ENCODE measurements at places on chromosomes 3 and 15.

GRCh38 chr3:113140876-113141275 is 70.5 kb upstream of the BOC start:
- no peak for DNase-seq

- no peak for DNase-seq
These were observed 177.5 kb downstream of the FNDC3B start for GRCh38 chr3:172216911-172217310.

DNA sequence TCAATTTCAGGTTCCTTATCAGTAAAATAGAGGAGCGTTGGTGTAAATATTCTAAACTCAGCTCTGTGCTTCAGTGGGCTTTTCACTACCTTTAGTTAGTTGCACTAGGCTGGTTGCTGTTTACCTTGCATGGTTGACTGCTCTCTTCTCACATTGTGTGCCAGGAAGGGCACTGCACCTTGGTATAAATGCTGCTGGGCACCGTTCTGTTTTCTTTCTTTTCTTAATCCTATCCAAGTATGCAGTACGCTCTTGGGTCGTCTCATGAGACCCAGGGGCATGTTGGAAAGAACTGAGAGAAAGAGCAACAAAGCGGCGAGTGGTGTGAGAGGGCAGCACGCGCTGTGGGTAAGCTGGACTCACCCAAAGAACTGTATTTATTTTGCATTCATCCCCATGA is 22.4 kb downstream of the KCNMB2 start:
- no peak for DNase-seq

GRCh38 chr15:39598958-39599845 is 18.3 kb downstream of the THBS1 start:
- DNase-seq, result no peak

DNA sequence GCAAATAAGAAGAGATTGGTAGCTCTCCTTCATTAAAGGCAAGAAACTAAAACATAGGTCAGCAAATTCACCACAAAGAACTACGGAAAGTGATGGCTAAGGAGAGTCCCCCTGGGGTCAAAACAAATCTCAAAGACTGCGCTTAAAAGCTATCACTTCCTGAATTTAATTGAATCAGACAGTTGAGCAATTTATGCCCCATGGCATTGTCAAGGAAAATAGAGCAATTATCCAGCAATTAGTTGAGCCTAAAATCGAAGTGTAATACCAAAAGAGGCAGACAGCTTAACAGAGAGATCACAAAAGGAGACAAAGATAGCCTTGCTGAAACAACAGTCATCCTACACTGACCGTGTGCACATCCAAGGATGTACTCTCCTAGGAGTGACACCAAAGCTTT is 74.4 kb upstream of the SCN10A start:
- DNase-seq, result no peak

GRCh38 chr3:66671291-66671690 is 170.5 kb upstream of the LRIG1 start:
- DNase-seq, result no peak

- DNase-seq, result no peak
These were observed 532 bp upstream of the ESYT3 start for GRCh38 chr3:138433892-138434275.

- no peak for DNase-seq
These were observed 690.7 kb downstream of the TUSC7 start for GRCh38 chr3:117400303-117400702.

GRCh38 chr15:91135201-91136130 is 35.4 kb downstream of the SV2B start:
- no peak for DNase-seq

DNA sequence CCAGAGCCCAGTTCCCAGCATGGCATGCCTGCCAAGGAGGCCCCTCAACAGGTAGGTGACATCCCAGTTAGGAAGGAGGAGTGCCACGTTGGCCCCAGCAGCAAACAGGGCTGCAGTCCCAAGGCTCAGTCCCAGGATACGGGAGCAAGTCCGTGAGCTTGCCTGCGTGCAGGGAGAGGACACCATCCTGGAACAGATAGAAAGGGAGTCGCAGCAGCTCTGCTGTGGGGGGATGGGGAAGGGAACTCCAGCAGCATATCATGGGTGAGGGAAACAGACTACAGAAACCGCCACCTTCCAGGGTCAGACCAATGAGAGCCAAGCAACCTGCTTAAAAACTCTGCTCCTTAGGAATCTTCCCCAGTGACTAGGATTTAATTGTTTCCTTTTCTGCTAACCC is 9.4 kb upstream of the DYNLT2B start:
- DNase-seq, result no peak

Measured in CD4-positive, alpha-beta T cell treated with Interferon alpha-2 for 1 hour (primary cell).